ENCODE measurements at places on chromosomes 2 and 18.

GRCh38 chr2:207825978-207826377, 56.3 kb upstream of the FZD5 start:
- DNase-seq, result no peak

- no peak for DNase-seq
Observed at GRCh38 chr2:227570615-227571014, 28.1 kb upstream of the SCYGR2 start.

DNA sequence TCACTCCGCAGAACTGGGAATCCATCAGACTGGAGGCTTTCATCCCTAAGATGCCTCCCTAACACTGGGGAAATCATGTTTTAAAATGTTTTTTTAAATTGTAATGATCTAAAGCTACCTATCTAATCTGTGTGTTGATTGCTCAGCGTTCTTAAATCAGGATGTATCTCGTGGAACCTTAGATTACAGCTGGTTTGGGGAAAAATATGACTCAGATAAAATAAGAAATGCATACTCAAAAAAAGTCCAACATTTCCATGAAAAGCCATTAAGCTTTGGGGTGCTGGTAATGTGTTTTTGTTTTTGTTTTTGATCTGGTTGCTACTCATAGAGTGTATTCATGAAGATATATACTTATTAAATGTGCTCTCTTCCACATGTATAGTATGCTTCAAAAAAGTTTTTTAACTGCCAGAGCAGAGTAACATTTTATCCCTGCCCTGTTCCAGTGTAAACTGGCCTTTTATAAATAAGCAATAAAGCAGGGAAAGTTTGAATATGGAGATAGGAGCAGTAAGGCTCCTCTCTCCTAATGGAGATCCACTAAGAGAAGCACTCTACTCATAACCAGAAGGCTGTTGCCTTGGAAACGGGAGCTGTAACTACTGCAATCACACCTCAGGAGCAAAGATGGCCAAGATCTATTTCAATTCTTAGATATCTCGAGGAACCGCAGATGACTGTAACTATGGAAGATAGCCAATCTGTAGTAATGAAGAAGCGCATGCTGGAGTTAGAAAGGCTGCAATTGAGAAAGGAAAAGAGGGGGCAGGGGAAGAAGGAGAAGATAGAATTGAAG, 41.6 kb downstream of the ANKRD44 start:
- no peak for DNase-seq

- DNase-seq, result no peak
Observed at GRCh38 chr18:8946066-8946838, 156.2 kb upstream of the NDUFV2 start.

GRCh38 chr2:204260162-204260877, 285.0 kb upstream of the PARD3B start:
- peak; percentile 62 for DNase-seq

DNA sequence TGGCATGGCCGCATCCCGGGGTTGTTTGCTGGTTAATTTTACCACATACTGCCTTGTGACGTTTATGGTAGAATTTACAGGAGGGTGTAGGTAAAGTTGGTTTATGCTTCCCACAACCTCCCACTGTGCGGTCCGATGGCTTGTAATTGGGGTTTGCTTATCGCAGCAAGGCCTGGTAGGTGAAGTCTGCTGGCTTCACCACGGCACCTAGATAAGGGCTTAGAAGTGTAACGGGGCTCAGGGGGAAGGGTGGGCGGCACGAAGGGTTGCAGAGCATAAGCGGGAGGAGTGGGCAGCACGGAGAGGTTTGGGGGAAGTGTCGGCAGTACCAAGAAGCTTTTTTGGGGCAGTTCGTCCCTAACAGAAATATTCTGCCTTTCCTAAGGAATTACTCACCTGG, 39.0 kb upstream of the TMEM131 start:
- DNase-seq, result no peak

GRCh38 chr2:229300790-229301189, 29.7 kb upstream of the PID1 start:
- DNase-seq, result no peak

DNA sequence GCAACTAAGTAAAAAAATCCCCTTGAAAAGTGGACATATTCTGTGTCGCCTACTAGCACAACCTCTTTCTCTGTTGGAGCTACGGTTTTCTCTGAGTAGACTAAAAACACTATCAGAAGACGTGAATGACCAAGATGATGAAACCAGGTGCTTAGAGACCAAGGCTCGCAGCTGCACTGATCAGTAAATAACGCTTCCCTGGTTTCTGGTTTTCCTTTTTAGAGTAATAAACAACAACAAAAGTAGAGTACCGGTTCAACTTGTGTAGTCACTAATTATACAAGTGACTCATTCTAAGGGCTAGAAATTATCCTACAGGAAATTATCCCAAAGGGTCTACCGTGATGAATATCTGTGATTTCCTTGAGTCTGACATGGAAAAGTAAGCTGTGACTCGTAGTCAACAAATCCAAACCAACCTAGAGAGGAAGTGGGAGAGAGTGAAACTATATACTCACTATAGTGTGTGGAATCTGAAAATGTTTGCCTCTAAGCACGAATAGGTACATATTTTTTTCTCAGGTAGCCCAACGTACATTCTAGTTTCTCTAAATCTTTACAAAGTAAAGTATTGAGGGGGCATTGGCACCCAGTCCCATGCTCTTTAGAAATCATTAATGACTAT, 17.8 kb downstream of the RASGRP3 start:
- no peak for DNase-seq

- DNase-seq, result no peak
Observed at GRCh38 chr2:21301871-21302455, 178.2 kb downstream of the TDRD15 start.

DNA sequence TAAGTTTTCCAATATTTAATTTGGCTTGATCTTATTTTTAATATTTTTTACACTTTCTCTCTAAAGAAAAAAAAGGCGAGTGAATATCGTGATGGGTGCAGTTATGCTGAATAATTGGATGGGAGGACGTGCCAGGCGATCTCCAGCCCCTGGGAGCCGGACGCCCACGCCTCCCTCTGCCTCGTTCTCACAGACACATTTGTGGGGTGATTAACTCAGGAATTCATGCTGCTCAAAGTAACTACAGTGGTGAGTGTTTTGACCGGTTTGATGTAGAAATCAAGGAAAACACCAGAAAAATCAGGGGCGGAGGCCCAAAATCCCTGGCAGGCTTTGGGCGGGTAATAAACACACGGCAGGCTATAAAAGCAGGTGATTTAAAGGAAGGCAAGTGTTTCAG, 736.8 kb upstream of the SALL3 start:
- DNase-seq, result no peak

GRCh38 chr18:24466771-24467170, 6.3 kb downstream of the HRH4 start:
- no peak for DNase-seq

DNA sequence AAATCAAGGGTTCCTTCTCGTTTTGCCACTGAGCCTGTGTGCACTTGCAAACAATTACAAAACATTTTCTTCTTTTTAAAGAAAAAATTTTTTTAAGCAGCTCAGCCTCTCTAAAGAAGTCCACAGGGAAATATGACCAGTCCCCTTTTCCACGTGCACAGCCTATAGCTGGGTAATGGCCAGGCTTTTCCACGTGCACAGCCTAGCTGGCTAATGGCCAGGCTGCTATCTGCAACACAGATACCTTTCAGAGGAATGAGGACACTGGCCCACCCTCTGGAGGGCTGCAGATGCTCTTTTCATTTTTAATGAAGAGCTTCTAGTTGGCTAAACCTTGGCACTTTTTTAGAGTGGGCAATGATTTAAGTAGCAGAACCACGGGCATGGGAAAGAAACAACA, 46.3 kb downstream of the ASB18 start:
- DNase-seq, result no peak

- no peak for DNase-seq
Observed at GRCh38 chr2:107325981-107326786, 440.2 kb upstream of the ST6GAL2 start.

DNA sequence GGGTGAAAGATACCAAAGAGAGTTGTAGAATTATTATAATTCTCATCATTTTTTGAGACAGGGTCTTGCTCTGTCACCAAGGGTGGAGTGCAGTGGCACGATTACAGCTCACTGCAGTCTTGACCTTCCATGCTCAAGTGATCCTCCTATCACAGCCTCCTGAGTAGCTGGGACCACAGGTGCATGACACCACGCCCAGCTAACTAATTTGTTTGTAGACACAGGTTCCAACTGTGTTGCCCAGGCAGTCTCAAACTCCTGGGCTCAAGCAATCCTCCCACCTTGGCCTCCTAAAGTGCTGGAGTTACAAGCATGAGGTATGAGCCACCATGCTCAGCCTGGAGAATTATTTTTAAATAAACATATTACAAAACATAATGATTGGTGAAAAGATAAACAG, 92.8 kb upstream of the MSH6 start:
- DNase-seq, result no peak

DNA sequence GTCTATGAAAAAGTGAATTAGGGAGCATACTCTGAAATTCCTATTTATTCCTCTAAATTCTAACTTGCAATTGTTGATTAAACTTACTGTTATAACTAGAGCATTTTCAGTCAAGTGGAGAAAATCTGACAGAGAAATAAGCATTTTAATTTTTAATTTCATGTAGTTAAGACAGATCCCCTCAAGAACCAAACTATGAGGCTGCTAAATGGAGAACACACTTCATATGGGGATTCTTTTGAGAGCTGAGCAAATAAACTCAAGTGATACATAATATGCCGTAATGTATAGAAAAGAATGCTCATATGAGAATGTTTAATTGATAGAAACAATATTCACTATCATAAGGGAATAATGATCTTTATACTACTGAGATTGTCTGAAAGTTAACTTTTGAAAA, 340.8 kb downstream of the ERBB4 start:
- DNase-seq, result no peak

GRCh38 chr2:182553483-182553882, 126.6 kb upstream of the PDE1A start:
- DNase-seq, result no peak

DNA sequence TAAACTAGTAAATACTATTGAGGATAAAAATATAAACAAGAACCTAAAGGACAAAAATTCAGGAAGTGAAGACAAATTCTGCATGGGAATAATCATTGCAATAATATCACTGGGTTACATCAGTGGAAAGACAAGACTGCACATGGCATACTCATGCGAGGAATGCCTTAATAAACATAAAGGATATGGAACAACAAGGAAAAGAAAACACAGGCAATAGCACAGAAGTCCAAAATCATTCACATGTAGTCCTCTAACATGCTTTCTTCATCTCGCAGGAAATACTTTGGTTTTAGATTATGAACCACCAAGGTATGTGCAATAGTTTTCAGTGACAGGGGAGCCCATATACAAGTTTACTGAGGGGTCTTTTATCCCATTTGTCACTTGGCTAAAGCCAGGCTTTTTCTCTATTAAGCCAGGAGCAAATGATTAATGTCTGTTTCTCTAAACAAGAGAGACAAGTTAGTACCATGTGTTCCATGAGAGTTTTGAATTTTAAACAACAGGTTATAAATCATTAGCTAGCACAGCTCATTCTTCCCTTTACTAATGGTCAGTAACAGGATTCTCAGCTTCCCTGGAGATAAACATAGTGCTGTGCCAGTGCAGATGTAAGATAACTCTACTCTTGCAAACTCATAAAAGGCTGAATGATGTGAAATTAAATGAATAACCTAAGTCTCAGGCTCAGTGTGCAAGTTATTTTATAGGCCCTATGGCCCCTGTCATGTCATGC, 353.6 kb upstream of the FSIP2 start:
- no peak for DNase-seq

DNA sequence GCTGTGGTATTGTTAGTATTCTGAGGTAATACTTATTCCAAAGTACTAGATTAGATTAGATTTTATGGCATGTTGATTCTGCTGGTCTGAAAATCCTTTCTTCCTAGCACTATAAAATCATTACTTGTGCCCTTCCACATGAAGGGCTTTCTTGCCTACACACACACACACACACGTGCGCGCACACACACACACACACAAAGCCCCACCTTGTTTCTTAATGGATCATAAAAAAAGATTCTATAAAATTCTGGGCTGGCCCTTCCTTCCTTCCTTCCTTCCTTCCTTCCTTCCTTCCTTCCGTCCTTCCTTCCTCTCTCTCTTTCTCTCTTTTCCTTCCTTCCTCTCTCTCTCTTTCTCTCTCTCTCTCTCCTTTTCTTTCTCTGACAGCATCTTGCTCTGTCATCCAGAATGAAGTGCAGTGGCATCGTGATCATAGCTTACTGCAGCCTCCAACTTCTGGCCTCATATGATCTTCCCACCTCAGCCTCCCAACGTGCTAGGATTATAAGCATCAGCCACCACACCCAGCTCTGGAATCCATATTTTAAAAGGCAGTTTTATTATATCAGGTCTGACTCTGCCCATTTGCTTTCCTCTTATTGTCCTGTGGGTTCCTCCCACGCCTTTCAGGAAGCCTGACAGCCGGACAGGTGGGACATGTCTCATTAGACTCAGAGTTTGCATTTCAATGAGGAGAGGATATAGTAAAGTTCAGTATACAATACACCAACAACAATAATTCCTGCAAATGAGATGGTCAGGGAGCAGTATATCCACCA, 321.1 kb downstream of the PIK3C3 start:
- DNase-seq, result no peak

GRCh38 chr2:105640246-105640645, 104.5 kb upstream of the NCK2 start:
- no peak for DNase-seq

DNA sequence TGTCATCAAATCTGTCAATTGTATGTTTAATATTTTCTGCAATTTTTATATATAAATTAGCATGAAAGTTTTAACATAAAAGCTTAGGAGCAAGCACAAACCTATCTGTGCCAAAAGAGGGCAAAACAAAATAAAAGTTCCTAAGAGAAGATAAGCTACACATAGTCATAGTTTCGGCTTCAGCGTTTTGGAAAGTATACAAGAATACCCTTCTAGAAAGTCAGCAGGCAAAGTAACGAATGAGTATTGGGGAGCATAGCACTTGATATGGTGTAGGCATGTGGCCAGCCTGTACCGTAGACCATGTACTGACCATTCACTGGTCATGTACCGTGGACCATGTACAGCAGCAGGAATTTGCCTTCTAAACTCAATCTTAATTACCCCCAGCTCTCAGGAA, 156.1 kb downstream of the TMEM247 start:
- no peak for DNase-seq

- DNase-seq, result no peak
Observed at GRCh38 chr2:165248238-165248637, 9.0 kb downstream of the SCN2A start.

GRCh38 chr18:59697236-59697932, at the start of gene CCBE1:
Gene CCBE1 (minus strand): TSS chr18:59697423.
- peak; percentile 83 for DNase-seq

- DNase-seq, result peak; percentile 58
Observed at GRCh38 chr2:44244135-44244871, 31.0 kb upstream of the SLC3A1 start.

DNA sequence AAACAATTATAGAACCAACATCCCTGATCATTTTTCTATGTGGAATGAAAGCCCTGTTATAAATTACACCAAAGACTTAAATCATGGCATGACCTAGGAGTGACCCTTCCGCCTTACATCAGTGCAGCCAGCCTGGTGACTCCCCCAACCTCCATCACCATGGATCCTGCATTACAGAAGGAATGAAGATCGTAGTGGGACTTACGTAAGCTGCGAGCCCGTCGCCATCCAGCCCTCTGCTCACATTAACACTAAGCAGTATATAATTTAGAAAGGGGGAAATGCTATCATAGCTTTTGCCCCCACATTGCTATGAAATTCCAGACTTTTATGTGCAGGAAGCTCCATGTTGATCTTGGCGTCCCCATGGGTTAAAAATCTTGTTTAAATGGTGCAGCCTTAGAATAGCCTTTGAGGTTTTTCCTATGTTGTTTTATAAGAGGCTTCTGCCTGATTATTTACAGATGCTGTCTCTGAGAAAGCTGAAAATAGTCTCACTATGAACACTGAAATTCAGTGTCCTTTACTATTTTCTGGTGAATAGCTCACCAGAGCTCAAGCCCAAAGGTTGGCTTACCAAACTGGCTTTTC, 76.3 kb downstream of the COLEC12 start:
- DNase-seq, result no peak
